ENCODE measurements at places on chromosomes 1 and 21.
A peak's percentile ranks its signal among the peaks of the same experiment; 100 is the strongest.

DNA sequence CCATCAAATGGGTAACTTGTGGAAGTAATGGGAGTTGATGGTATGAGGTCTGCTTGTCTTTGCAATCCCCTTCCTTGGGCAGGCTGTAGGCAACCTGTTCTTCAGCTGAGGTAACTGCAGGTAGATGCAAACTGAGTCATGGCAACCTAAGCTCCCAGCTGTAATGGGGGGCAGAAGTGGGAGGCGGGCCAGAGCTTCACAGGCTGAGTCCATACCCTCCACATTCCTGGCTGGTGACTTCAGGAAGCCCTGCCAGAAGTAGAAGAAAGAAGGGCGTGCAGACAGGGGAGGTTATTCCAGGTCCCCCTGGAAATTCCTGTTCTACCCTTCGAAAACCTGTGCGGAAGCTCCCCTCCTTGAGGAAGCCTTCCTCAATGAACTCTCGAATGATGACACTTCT, 44.9 kb downstream of the ARHGEF11 start:
- no peak for DNase-seq

- DNase-seq: no peak
Measured at GRCh38 chr1:42306977-42307376, 28.1 kb downstream of the FOXJ3 start.

DNA sequence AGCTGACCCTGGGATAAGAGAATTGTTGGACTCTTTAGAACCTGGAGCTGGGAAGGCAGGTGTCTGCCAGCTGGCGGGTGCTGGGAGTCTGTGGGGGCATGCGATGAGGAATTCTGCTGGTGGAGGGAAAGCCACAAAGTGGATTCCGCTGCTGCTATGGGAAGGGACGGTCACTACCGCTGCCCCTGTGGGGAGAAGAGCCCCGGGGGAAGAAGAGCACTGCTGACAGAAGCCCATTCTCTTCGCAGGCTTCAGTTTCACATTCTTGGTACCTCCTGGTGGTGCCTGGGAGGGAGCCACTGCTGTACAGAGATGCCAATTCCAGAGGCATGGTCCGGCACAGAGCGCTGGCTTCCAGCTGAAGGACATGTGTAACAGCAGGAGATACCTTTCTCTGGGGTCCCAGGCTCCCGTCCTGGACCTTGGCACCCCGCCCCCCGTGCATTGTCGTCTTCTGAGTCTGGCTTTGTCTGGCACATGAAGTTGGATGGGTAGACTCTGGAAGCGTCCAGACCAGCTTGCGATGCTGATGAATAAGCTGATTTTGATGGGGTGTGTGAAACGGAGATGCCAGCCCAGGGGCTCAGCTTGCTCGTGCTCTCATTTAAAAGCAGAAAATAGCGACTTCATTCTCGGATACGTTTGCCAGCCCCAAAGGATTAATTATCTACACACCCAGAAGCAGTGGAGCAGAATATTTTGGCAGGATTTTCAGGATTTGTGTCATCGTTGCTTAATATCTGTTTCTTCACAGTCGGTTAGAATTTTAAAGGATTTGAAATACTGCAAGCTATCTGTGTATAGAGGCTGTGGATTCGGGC, 13.2 kb downstream of the PDXK start:
- DNase-seq: no peak

- peak; percentile 16 for DNase-seq
Measured at GRCh38 chr21:37207441-37208009, 59.6 kb downstream of the VPS26C start.

- no peak for DNase-seq
Measured at GRCh38 chr1:14516974-14517840, 81.3 kb upstream of the KAZN start.

- DNase-seq: no peak
Measured at GRCh38 chr1:28480308-28480707, 25.5 kb upstream of the RCC1 start.

DNA sequence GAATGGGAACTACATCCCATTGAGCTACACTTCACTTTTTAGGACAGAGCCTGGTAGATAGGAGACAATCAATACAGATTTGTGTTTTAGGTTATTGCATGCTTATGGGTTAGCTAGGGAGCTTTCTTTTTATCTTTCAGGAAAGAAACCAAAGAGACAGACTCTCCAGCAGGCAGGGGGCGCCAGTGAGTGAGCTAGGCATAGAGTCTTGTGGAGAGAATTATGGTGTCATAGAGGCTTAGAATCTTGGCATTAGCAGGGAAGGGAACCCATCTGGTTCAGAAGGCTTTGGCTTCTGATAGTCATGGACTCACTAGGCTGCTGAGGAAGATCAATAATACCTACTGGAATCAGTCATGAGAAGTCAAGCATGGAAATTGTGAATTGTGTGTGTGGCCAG, at the start of gene SMCP:
TSS of gene SMCP (plus strand) at position 281 of the 400 bp plus-strand sequence. CDS start 6,101 bp downstream, outside the sequence.
- DNase-seq: peak; percentile 62

DNA sequence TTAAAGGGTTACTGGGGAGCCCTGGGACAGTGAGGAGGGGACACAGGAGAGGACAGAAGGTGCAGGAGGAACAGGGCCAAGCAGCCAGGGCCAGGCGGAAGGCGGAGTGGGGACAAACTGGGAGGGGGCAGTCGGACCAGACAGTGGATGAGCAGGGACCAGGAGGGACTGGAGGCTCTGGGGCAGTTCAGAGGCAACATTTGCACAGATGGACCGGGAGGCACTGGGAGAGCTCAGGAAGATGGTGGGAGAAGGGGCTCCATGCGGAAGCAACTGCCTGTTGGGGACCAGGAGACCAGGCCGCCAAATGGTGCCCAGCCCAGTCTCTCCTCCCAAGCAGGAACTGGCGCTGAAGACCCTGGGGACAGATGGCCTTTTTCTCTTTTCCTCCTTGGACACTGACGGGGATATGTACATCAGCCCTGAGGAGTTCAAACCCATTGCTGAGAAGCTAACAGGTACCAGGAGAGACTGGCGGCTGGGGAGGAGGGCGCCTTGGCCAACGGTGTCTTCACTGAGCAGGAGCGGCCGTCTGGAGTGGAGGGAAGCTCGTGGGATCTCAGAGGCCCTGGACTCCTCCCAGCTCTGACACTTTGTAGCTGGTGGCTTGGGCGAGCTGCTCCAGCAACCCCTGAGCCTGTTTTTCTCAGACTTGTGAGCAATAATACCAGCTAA, 847 bp downstream of the SELENON start:
- DNase-seq: peak; percentile 48

GRCh38 chr1:1124786-1125642, 9.1 kb upstream of the C1orf159 start:
- DNase-seq: no peak

- no peak for DNase-seq
Measured at GRCh38 chr1:31560394-31560793, 15.9 kb upstream of the TINAGL1 start.

GRCh38 chr1:31396633-31397351, 16.2 kb upstream of the SERINC2 start:
- no peak for DNase-seq
